ENCODE measurements at places on chromosomes 3 and 15. TPM values are rescaled to one million over a fixed set of nuclear protein-coding genes. Genes with fewer than 3 reads are reported as not detected.

Gene ITGB5
- 76.9 TPM for total RNA-seq

Gene GABRG3
- total RNA-seq: 6.9 TPM

Gene TP63
- total RNA-seq: 6.0 TPM

Gene STRC
- total RNA-seq: 10.1 TPM

Gene GOLGA8S
- total RNA-seq: 33.9 TPM

Gene CHRM5
- 0.94 TPM for total RNA-seq

Gene CAPN7
- total RNA-seq: 94.7 TPM

Gene TMEM87A
- total RNA-seq: 92.9 TPM

Gene SERINC4
- 7.0 TPM for total RNA-seq

Gene ZNF662
- 23.5 TPM for total RNA-seq

Gene TM4SF1
- 16.2 TPM for total RNA-seq

Gene MESP1
- total RNA-seq: 6.0 TPM

Gene SCAMP2
- 103 TPM for total RNA-seq

Gene MUSTN1
- total RNA-seq: 3.6 TPM

Gene SPATA12
- 10.2 TPM for total RNA-seq

Data from testis (tissue), 5 donors.